ENCODE measurements at places on chromosomes 13 and 19.
A peak's percentile ranks its signal among the peaks of the same experiment; 100 is the strongest.

DNA sequence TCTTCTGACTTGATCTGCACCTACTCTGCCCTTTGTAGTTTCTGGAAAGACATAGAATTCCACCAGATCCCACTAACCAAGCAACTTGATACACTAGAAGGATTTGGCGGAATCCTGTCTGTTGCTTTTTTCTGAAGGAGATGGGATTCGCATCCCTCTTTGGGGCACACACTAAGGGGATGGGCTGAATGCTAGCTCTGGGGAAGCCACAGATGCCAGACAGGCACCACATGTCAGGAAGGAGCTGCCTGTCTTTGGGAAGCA is 52.1 kb downstream of the SERP2 start:
- DNase-seq: no peak

GRCh38 chr19:32580353-32580900 is 563 bp upstream of the PDCD5 start:
- no peak for DNase-seq

DNA sequence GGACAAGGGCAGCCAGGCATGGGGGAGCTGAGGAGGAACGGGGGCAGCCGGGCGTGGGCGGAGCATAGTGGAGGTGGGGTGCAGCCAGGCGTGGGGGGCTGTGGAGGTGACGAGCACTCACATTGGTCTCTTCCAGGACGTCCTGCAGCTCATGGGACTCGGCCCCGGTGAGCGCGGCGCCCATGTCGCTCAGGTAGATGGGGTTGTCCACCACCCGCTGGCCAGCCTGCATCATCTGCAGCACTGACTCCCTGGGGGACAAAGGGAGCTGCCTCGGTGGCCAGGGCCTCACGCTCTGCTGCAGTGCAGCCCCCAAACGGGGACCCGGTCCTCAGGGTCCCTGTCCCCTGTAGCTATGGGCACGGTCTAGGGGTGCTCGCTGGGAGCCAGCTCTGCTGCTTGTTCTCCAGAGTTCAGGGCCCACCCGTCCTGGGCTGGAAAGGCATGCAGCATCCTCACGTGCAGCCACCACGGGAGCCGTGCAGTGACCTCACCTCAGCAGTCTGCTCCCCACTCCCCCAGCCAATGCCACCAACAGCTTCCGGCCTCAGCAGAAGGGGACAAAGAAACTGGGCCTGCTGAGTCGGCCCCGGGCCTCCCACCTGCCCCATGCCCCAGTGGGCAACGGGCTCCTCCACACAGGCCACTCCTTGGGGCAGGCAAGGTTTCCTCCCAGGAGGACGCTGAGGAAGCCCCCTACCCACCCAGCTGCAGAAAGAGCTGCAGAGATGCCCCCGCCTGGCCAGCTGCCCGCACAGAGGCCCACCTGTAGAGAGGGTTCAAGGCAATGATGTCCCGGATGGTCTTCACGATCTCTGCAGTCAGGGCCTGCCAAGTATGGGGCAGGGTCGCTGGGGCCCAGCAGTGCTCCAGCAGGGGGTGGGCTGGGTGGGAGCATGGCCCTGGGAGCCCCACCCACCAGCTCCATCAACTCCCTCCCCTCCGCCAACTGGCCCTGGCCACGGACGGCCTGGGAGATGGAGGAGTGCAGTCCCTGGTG is 12.1 kb downstream of the LONP1 start:
- DNase-seq: no peak

GRCh38 chr13:34878329-34878728 is 63.7 kb upstream of the NBEA start:
- no peak for DNase-seq

GRCh38 chr13:65468628-65469027 is 1761.5 kb downstream of the PCDH9 start:
- DNase-seq: no peak

- no peak for DNase-seq
These were observed 140.0 kb downstream of the FGF14 start for GRCh38 chr13:102261809-102262208.

DNA sequence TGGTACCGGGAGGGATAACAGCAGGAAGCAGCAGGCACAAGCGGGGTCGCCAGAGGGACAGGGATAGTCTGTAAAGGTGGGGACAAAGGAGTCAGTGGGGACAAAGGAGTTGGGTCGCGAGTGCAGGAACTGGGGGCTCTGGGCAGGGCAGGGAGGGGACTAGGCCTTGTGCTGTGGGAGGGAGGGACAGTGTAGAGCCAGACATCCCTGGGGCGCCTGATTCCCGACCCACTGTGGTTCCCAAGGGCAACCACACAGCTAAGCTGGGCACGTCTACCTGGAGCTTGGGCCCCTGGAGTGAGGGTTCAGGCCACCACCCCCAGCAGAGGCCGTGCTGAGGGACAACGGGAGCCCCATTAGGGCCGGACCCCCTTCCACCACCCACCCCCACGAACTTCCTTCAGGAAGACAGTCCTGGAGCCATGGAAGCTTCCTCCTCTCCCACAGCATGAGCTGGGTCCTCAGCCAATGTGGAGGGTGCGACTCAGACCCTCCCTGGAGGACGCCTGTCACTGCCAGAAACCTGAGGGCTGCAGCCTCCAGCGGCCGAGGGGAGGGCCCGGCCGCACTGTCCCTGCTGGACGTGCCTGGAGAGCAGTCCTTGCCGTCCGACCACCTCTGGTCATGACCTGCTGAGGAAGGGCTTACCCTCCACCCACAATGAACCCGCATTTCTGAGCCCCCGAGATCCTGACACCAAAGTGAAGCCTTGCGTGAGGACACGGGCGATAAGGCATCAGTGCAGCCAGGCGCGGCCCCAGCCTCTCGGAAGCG is 77.9 kb downstream of the SPACA7 start:
- DNase-seq: no peak

DNA sequence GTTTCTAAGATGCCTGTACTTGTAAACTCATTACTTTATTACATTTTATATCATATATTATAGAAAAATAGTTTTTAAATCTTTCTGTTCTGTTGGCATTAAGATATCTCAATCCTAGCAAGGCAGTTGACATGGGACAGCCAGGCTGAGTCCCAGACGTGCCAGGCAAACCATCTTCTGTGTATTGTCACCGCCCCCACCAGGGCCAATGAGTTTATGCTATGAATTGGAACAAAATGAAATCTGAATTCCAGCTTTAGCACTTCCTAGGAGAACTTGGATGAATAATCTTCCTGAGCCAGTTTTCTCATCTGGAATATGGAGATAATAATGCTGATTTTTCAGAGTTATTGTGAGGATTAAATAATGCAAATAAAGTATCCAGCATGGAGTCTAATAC is 79.9 kb upstream of the GSX1 start:
- peak; percentile 32 for DNase-seq

DNA sequence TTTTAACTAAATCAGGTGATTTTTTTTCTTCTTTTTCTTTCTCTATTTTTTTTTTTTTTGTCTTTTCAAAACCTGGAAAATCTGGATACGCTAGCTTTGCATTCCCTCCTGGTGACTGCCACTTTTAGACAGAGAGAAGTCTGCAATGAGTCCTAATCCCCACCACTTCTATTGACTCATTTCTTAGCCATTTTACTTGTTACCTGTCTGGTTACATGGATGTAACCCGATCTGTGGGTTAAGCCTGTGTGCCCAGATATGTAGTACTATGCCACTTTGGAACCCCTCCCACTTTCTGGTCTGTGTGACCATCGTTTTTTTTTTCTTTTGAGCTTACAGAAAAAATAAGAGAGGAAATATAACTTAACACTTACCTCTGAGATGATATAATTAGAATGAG is 817.8 kb upstream of the PCDH9 start:
- DNase-seq: no peak

DNA sequence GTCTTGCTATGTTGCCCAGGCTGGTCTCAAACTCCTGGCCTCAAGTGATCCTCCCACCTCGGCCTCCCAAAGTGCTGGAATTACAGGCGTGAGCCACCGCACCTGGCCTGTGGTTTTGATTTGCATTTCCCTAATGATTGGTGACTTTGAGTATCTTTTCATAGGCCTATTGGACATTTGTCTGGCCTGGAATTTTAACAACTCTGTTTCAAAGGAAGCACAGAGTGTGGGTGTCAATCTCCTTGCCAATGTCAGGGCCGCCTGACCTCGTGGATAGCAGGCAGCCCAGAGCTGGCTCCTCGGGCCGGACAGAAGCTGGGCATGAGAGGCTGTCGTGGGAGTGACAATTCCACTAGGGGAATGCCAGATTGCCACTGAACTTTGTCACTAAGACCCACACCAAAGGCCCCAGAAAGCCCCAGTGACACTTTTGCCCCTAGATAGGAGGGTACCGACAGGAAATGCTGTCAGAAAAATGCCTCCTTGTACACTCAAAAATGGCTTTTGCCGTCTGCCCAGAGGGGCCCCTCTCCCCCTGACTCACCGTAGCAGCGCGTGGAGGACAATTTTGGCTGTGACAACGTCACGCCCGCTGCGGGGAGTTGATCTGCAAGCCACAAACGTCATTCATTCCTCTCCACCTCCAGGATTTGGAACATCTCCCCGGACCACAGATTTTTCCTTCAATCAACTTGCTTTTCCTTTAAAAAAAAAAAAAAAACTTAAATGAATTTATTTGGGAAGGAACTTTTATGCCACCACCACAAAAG is 11.7 kb upstream of the ADGRE5 start:
- DNase-seq: no peak

- DNase-seq: no peak
These were observed 440.9 kb downstream of the TSHZ3 start for GRCh38 chr19:30908262-30908771.

- DNase-seq: no peak
These were observed 926.8 kb upstream of the MIR17HG start for GRCh38 chr13:90420683-90421082.

GRCh38 chr13:106537521-106537920 is 2.1 kb upstream of the EFNB2 start:
- DNase-seq: no peak

DNA sequence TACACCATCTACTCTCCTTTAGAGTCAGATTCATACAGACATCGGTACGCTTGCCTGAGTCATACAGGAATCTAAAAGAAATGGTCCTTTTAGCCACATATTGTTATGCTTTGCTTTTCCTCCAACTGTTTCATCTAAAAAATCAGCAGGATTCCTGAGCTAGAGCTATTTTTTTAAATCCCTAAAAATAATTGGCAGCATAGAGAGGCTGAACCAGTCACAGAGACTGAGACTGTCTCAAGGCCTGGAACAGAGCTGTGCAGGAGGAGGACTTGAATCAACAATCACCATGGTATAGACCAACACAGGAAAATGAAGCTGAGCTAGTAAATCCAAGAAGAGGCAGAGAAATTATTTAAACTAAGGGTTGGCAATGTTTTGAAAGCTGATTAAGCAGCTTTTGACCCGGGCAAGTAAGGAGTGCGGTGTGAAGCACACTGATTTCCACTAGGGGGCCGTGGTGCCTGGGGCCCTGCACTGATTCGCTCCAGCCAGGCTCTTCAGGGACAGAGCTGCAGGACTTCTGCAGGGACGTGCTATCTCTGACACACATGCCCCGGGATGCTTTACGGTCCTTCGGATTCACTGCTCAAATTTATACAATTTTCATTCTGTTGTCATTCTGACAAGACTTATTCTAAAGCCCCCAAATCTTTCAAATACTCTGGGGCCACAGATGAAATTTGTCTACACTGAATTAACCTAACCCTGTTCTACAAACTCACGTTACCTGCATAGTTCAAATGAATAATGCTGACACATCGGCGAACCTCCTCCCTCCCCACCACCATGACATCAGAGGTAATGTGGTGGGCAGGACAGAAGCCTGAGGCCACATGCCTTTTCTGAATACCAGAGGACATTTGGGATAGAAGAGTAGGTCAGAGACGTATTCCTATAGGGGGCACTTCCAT is 87.6 kb upstream of the SLC15A1 start:
- DNase-seq: peak; percentile 41

GRCh38 chr13:40394304-40394985 is 272.0 kb downstream of the FOXO1 start:
- DNase-seq: no peak

DNA sequence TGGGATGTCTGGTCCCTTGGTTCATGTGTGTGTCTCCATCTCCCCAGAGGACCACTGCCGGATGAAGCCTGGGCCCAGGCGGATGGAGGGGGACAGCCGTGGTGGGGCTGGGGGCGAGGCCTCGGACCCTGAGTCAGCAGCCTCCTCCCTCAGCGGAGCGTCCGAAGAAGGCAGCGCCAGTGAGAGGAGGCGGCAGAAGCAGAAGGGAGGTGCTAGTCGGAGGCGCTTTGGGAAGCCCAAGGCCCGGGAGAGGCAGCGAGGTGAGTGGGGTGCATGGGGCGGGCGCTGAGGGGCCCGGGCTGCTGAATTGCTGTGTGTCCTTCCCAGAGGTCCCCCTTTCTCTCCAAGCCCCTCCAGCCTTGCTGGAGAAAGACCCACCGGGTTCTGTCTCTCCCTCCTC is 3.2 kb downstream of the CCDC106 start:
- DNase-seq: no peak

DNA sequence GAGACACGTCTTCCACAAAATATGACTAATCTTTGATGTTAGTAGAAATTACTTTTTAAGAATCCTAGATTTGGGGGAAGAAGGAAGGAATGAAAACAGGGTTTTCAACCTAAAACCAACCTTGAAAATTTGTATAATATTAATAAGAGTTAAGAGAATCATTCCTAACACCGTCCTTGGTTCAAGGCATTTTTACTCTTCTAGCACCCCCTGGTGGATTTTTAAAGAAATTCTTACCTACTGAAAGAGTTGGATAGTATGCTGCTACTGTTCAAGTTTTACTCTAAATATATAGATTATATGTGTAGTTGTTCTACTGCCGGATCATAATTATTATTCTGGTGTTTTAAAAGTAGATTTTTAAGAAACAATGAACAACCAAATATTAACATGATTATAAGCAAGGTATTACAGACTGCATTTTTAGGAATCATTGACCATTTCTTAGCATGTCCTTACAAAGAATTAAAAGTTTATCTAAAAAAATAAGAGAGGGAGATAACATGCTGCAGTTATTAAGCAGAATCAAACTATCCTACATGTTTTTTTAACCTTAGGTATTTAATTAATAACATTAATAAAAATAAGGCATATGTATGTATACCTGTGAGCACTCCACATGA is 7.4 kb upstream of the SLITRK6 start:
- DNase-seq: no peak

DNA sequence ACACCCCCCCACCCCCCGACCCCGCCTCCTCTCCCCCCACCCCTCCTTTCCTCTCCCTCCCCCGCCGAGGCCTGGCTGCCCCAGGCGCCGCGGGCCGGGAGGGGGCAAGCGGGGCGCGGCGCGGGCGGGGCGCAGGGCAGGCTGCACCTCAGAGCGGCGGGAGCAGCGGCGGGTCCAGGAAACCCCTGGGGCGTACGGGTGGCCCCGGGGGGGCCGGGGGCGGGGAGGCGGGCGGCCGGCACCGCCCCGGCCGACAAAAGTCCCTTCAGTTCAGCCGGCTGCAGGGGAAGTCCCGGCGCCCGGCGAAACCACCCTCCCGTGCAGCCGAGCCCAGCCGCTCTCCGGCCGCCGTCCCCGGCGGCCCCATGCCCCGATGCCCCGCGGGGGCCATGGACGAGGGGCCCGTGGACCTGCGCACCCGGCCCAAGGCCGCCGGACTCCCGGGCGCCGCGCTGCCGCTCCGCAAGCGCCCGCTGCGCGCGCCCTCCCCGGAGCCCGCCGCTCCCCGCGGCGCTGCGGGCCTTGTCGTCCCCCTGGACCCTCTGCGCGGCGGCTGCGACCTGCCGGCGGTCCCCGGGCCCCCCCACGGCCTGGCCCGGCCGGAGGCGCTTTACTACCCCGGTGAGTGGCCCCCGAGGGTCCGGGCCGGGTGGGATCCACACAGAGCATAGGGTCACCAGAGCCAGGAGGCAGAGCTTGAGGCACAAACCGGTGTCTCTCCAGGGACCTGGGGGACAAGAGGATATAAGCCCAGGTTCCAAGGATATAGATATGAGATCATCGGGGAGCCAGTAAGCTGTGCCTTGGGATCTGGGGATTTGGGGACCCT is at the start of gene BCL3:
Gene BCL3 (plus strand): TSS at position 283 of the 829 bp plus-strand sequence. CDS start 83 bp downstream, at position 366.
- DNase-seq: no peak

- DNase-seq: peak; percentile 86
These were observed at the start of gene RAB3D for GRCh38 chr19:11339254-11340098. RAB3D (minus strand) TSS chr19:11339657; CDS start chr19:11337399, 2,258 bp downstream.
